ENCODE measurements at places on chromosomes 4 and X. TPM values are rescaled to one million over a fixed set of nuclear protein-coding genes. Genes with fewer than 3 reads are reported as not detected.

Gene SATL1
- total RNA-seq, result 2.6 TPM

Gene DCHS2
- total RNA-seq, result 12.2 TPM

Gene MGARP
- 0.73 TPM for total RNA-seq

Gene MAP9
- total RNA-seq, result 33.2 TPM

Gene WDR45
- total RNA-seq, result 19.2 TPM

Gene MAGEA4
- not detected for total RNA-seq
